ELR (cell line): ENCODE measurements at places on chromosomes 7 and 10.

DNA sequence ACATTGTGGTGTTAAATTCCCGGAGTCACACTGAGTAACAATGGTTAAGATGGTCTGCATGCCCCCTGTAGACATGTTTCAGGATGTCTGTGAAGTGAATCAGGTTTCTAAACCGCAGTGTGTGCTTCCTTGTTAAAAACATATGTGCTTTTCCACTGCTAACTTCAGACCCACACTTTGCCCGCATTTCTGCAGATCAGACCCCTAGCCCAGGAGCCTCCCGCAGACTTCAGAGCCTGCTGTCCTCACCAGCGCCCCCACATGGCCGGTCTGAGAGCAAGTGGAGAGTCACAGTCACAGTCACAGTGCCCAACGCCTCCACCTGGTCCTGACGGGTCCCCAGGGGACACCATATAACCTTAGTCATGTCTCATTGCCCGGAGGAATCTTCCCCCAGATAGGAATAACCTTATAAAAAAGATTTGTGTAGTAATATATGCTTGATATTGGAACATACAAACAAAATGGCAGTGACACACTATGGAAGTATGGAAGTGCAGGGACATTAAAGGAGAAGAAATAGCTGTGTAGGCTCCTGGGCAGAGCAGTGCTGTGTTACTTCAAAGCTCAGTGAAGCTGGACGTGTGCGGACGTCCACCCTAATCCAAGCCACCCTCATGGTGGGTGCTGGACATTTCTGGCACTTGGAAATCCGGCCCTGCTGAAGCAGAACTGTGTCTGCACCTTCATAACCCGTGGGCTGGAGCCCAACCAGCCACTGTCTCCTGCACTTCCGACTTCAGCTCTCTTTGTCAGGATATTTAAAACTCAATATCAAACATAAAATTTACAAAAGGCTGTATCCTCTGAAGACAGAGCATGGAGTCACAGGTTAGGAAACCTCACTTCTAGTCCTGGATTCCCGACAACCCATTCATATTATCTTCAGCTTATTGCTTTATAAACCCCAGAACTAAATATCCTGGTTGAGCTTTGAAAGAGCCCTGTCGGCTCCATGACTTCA lies 29.0 kb downstream of the GSTO2 start:
- peak; percentile 89 for DNase-seq

GRCh38 chr7:95686109-95686508 lies 86.2 kb upstream of the DYNC1I1 start:
- peak; percentile 62 for DNase-seq

DNA sequence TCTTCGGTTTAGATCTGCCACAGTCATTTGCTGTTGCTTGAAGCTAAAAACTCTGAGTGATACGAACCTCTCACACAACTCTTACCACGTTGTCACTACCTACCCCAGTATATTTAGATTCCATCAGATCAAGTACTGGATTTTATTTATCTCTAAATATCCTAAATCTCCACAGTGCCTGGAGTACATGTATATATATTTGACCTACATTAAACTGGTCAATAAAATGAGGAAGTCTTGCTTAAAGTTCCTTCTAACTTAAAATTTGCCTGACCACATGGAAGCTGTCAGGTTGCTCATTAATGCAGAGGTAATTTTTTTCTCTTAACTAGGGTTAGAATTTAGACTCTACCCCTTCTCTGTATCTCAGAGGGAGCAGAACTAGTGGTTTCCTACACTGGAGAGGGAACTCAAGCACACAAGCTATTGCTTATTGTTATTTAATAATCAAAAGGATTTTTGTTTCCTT lies 3.1 kb upstream of the MACC1 start:
- DNase-seq: no peak

DNA sequence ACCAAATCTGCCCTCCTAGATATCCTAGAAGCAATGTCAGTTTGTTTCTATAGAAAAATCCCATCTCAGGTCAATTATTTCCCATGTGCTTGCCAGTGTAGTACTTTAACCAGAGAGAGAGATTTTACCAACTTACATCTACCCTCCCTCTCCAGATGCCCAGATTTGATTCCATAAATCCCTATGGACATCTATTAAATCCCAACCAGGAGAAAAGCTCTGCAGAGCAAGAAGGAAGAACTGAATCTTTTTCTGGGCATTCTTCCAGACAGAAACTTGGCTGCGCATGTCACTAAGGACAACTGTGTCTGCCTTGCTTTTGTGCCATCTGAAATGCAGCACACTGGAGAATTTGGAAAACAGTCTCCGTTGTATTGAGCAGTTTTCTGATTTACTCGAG lies 597.6 kb downstream of the SORCS1 start:
- DNase-seq: no peak

- peak; percentile 66 for DNase-seq
Measured at GRCh38 chr7:2785071-2785500, 59.0 kb downstream of the GNA12 start.

- no peak for DNase-seq
Measured at GRCh38 chr10:16964576-16965343, 147.5 kb upstream of the RSU1 start.
